Mesendoderm (in vitro differentiated cells): ENCODE measurements at places on chromosomes 1 and 21.
A peak's percentile ranks its signal among the peaks of the same experiment; 100 is the strongest.

GRCh38 chr1:228314658-228315483, 91.8 kb downstream of the TRIM11 start:
- DNase-seq: no peak

DNA sequence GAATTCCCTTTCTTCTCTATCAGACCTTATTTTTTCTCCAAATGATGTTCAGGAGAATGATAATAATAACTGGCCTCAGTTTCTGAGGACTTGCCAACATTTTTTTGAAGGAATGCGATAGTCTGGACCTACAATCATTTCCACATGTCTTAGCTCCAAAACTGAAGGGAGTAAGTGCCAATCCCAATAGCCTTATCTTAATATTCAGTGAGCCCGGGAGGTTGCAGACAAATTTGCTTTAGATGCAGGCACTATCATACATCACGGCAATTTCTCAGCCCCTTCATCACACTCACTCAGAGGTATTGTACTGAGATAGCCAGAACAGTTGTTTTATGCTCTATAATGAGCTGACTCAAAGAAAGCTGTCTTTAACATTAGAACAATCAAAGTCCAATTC, 796.9 kb downstream of the ADGRL2 start:
- DNase-seq: no peak

- no peak for DNase-seq
These were observed 7.8 kb downstream of the ABCD3 start for GRCh38 chr1:94425821-94426484.

GRCh38 chr1:187264995-187265602, 436.4 kb downstream of the PLA2G4A start:
- peak; percentile 75 for DNase-seq

DNA sequence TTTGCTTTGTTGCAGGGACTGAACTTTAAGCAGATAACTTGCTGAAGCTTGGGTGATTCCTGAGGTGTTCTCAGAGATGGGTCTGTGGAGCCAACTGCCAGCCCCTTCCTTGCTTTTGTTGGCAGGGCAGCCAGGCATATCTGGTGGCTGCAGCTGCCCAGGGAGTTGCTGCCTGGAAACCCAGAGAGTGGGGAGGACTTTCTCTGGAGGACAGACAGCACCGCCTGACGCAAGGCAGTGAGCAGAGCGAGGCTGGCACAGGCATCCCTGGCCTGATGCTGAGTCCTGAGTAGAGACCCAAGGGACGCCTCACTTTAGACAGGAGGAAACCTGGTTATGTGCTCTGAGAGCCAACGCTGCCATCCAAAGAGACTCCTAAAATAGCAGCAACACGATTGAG, 9.8 kb upstream of the OLFML2B start:
- no peak for DNase-seq

DNA sequence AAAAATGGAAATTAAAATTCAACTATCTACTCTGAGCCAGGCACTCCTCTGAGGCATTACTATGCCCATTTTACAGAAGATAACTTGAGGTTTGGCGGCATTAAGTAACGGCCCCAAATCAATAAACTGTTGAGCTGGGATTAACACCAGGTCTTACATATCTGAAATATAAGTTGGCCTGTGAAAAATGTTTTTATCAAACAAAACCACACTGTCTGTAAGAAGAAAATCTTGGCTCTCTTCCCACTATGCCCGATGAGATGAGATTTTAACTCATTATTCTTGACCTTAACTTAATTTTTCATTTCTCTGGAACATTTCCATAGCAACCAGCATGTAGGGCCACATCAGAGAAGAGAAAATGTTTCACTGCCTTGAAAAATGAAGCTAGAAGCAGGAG, 21.8 kb downstream of the RC3H1 start:
- DNase-seq: no peak

DNA sequence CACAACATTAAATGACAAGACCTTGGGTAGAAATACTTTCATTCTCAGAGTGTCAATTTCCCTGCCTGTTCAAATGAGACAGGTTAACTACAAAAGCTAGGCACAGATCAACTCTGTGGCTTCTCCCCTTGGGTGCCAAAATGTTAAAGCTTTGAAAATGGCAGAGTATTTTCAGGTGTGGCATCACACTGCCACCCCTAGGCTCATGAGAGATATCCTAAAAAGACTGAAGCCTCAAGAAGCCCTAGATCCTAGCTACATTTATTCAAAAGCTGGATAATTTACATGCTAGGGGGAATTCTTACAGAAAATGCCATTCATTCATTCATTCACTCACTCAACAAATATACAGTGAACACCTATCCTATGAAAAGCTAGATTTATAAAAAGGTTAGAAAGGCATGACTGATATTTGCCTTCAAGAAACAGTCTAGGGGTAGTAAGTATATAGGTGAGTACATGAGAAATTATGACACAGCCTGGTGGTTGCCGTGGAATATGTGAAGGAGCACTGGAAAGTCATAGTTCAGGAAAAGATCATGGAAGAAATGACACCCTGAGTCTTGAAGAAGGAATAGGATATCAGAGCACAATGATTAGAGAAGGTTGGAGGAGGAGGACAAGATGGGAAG, 15.9 kb upstream of the RAB4A start:
- DNase-seq: peak; percentile 70
